Brain microvascular endothelial cell (primary cell): ENCODE measurements at places on chromosomes 1 and 21.
A peak's percentile ranks its signal among the peaks of the same experiment; 100 is the strongest.

- DNase-seq: no peak
These were observed 58.9 kb downstream of the RHOU start for GRCh38 chr1:228794173-228794572.

DNA sequence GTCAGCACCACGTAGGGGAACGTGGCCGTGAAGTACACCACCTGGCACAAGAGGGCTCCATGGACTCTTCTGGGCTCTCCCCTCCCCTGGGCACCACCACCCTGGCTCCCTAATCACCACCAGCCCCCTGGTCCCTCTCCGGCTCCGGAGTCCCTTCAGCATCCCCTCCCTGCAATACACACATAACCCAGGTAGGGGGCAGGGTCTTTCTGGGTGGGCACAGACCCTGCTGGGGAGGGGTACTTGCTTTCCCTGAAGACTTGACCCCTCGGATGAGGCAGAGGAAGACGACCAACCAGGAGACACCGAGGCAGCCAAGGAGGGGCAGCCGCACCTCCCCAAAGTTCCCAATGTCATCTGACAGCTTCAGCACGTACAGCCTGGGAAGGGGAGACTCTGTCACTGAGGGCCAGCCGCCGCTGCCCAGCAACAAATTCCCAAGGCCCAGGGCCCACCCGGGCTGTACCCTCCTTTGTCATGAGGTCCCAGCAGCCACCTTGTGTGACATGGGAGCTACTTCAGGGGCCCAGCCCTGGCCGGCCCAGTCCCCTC is 11.3 kb downstream of the CCDC24 start:
- DNase-seq: no peak

DNA sequence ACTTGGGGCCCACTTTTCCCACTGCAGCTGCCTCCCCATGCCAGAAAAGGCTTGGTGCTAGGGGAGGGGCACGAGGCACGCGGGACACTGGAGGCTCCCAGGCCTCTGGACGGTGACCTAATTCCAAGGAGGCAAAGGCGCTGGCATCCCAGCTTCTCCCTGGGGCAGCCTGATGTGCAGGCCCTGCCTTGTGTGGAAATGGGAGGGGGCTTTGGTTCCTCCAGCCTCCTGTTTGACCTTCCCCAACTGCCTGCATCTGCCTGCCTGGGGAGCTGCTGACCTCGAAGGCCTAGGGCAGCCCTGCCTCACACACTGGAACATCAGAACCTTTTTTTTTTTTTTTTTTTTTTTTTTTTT is 39.9 kb downstream of the KIAA1614 start:
- DNase-seq: no peak

DNA sequence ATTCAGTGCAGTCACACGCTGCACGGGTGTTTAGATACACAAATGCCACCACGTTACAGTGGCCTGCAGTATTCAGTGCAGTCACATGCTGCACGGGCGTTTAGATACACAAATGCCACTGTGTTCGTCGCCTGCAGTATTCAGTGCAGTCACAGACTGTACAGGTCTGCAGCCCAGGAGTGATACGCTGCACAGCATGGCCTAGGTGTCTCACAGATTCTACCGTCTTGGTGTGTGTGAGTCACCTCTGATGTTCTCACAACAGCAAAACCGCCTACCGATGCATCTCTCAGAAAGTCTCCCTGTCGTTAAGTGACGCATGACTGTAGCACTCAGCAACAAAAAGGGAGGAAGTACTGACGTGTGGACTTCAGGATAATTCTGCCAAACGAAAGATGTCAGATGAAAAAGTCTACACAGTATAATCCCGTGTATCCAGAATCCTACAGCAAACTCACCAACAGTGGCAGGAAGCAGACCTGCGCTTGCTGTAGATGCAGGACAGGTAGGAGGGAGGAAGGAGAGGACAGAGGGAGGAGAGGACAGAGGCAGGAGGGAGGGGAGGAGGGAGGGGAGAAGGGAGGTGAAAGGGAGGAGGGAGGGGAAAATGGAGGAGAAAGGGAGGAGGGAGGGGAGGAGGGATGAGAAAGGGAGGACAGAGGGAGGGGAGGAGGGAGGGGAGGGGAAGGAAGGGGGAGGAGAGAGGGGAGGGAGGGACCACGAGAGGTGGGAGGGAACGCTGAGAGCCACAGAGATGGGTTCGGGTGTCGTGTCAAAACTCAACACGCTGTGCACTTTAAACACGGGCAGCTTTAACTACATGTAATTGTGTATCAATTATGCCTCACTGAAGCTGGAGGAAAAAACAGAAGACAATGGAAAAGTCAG is 36.3 kb upstream of the PCBP3 start:
- peak; percentile 43 for DNase-seq

- DNase-seq: no peak
These were observed 9.0 kb downstream of the IFNAR2 start for GRCh38 chr21:33238565-33239255.

DNA sequence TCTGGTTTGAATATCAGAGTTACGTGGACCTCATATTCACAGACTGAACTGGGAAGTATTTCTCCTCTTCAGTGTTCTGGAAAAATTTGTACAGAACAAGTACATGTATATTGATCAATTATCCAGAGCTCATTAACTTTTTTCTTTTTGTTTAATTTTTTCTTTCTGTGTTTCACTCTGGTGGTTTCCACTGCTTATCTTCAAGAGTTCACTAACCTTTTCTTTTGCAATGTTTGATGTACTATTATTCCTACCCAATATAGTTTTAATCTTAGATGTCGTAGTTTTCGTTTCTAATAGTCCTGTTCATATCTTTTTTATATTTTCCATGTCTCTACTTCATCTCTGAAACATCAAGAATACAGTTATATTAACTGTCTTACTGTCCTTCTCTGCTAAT is 46.5 kb downstream of the TUT4 start:
- DNase-seq: no peak

- DNase-seq: no peak
These were observed 120.7 kb downstream of the TGFBR3 start for GRCh38 chr1:91765293-91765692.

GRCh38 chr1:219587801-219588561 is 24.9 kb downstream of the ZC3H11B start:
- DNase-seq: peak; percentile 18

DNA sequence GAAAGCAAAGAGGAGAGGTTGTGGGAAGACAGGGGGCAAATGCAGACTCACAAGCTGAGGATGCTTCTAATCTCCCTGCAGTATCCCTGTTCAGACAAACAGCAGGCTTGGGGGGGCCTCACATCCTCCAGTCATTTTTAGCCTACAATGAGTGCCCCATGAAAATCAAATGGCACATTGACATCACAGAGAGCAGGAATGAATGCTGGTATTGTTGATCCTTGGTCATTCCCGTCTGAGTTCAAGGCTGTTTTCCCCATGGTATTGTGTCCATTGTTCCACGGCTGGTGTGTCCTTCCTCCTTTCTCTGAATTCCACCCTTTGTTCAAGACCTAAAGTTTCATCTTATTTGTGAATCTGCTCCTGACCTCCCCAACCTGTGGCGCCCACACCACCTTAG is 545.6 kb downstream of the AJAP1 start:
- DNase-seq: no peak

DNA sequence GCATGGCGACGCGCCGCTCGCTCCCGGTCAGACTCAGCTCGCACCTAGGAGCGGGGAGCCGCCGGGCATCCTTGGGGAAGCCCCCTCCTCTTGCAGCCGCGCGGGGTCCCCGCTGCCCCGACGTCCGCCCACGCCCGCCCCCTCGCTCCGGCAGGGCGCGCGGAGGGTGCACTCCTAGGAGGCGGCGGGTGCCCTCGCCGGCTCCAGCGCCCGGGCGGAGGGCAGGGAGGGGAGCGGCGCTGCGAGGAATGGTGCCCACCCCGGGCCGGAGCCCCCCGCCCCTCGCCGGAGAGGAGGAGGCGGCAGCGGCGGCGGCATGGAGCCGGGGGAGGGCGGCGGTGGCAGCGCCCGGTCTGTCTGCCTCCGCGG is 488 bp downstream of the FAM78B start:
- DNase-seq: no peak
